ENCODE measurements at places on chromosomes 2 and 18. TPM values are rescaled to one million over a fixed set of nuclear protein-coding genes. Genes with fewer than 3 reads are reported as not detected.
A peak's percentile ranks its signal among the peaks of the same experiment; 100 is the strongest.

Gene HES6
- 8.4 TPM for total RNA-seq

DNA sequence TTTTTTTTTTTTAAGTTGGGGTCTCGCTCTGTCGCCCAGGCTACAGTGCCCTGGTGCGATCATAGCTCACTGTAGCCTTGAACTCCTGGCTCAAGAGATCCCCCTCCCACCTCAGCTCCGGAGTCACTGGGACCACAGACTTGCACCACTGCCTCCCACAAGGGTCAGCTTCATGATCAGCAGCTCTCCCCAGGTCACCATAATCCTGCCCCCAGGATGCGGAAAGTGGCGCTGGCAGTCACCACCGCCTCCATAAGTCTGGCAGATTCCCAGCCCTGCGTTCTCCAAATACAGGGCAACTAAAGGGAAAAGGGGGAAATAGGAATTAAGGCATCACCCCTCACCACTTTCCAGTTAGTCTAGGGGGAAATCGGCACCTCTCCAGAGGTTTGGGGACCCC, 5.2 kb upstream of the ARID5A start:
- DNase-seq: no peak

DNA sequence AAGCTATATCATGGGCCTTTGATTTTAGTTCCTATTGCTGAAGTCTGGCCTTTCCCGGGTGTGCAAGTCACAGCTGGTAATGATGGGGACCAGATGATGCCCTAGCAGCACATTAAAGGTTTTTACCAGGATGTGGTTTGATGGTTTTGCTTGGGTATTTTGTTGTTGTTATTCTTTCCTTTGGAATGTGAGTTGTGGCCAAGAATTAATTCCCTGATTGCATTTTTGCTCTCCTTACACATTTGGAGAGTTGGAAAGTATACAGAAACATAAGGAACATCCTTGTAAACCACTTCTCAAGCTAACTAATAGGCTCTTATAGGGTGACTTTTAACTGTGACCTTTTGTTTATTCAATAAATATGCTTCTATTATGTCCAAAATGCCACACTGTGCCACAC, 154.1 kb upstream of the MMADHC start:
- no peak for DNase-seq

Gene IER3IP1
- total RNA-seq: 9.1 TPM

DNA sequence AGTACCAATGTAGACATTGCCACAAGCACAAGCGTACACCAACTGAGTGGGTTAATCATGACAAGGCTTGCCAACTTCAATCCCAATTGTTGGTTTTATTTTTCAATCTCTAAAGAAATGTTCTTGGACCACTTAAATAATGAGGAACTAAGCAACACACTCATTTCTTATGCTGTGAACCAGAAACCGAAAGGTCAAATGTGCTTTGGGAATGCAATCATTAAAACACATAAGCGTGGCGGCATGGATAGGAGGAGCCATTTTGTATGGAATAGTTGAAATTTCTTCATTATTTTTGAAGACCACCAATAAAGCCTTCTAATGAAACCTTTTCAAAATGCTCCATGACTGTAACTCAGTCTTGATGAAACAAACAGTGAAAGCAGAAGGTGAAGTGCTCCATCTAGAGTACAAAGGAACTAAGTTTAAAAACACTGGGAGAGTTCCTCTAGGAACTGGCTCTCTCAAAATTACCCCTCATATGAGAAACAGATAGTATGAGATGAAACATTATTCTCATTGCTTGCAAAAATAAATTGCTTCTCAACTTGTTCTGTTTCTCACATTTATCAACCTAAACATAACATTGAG, 113.2 kb upstream of the CHST9 start:
- DNase-seq: no peak

DNA sequence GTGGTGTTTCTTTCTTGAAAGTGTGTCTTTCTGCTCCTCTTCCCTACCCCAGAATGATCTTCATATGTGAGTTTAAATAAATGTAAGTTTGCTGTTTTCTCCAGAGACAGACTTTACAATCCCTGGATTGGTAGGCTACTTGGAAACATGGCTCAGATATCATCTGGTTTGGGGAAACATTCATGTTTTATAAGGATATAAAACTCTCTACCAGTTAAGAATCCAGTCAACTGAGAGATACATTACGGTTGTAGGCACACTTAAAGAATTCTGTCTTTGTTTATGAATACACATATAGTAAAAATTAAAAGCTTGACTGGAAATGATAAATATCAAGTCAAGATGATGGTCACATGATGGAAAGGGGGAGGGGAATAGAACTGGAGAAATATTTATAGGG, 739.3 kb downstream of the SLC4A3 start:
- no peak for DNase-seq

DNA sequence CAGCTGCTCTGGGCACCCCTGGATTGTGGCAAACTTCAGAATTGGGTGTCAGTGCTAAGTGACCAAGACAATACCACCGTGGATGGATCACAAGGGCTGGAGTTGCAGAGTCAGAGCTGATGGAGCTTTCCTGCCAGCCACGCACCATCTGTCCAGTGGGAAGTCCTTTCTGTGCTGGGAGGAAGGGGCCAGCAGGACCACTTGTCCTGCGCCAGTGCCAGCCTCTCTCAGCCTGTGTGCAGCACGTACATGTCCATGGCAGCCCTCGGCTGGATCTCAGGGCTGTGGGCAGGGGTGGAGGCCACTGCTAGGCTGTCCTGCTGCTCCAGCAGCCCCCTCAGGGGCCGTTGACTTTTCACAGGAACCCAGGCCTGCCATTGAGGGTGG, 33.3 kb downstream of the RAB31 start:
- DNase-seq: no peak

DNA sequence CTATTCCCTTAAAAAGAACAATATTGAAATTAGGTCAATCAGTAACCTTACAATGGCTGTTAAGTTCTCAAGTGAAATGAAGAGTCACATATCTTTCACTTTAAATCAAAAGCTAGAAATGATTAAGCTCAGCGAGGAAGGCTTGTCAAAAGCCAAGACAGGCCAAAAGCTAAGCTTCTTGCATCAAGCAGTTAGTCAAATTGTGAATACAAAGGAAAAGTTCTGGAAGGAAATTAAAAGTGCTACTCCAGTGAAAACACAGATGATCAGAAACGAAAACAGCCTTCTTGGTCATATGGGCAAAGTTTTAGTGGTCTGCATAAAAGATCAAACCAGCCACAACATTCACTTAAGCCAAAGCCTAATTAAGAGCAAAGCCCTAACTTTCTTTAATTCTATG, 402.6 kb upstream of the ZEB2 start:
- no peak for DNase-seq

GRCh38 chr2:235568431-235568830, 74.6 kb downstream of the AGAP1 start:
- no peak for DNase-seq

Gene ITM2C
- total RNA-seq: 96.4 TPM

DNA sequence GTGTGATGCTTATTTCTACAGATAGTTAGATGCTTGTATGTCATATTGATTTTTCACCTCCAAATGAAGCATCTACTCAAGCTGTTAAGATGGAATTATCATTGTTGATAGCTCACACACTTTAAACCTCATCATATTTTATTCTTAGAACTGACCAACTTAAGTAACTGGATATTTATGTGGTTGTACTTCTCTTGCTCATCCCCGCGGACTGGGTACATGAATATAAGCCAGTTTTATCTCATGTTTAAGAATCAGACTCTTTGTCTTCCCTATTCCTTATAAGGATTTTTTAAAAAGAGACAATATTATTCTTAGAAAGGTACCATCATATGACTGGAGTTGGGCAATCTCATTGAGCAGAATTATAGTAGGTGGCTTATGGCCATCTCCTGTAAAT, 358.7 kb downstream of the DSC3 start:
- no peak for DNase-seq

- DNase-seq: no peak
Measured at GRCh38 chr2:204491528-204491927, 53.7 kb upstream of the PARD3B start.

Gene SCYGR4
- not detected for total RNA-seq

Gene EPB41L3
- total RNA-seq: not detected

DNA sequence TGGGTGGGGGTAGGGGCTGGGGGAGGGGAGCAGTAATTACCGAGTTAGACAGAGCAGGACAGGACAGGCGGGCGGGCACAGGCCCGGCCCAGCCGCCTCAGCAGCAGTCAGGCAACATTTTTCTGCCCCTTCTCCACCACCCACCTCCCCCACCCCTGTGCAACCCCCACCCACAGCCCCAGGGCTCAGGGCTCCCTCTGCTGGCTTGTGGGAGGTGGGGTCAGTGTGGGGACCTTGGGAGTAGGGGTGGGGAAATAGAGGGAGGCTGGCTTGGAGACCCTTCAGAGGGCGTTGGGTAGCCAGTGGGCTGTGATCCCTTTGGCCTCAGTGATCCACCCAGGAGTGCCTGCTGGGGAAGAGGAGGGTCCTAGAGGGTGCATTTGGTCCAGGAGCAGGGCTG, 6.4 kb downstream of the WNT6 start:
- no peak for DNase-seq

DNA sequence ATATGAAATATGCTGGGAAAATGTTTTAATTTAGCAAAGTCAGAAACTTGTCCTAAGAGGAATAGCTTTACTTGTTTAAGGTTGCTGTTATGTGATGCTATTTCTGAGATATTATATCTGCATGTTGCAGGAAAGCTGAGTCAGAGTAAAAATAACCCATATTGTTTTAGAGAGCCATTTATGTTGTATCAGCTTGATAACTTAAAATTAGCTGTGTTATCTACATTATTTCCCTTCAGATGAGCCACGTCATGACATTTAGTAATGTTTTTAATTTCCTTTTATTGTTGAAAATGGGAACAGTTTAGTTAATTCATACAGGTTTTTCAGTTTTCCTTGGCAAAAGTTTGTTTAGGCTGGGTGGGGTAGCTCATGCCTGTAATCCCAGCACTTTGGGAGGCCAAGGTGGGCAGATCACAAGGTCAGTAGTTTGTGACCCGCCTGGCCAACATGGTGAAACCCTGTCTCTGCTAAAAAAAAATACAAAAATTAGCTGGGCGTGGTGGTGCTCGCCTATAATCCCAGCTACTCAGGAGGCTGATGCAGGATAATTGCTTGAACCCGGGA, 55.8 kb downstream of the TTC27 start:
- no peak for DNase-seq

- no peak for DNase-seq
Measured at GRCh38 chr18:77433076-77433475, 183.4 kb downstream of the GALR1 start.

Gene CRYBA2
- total RNA-seq: not detected

Gene FASTKD1
- total RNA-seq: 19.2 TPM

DNA sequence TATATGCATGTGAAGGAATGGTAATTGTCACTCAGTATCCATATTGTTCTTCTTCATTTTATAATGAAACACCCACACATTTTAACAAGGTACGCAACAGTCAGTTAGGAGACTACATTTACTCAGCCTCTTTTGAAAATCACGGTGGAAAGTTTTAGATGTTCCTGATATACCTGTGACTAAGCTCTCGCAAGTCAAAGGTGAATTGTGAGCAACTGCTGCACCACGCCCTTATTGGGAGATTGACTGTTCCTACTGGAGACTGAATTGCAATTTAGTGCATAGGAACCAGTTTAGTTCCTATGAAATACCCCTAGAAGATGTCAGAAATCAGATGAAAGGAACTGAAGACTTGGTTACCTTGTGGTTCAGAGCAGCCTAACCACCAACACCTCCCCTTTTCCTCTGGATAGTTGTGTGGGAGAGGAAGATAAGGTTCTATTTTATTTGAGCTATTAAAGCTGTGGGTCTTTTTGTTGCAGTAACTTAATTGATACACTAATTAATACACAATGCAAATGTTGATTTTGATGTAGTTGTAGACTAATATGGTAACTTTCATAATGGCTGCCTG, 1280.5 kb upstream of the CDH2 start:
- DNase-seq: peak; percentile 1

- DNase-seq: no peak
Measured at GRCh38 chr2:12436935-12437561, 279.7 kb upstream of the TRIB2 start.

Gene MARCHF4
- total RNA-seq: 7.7 TPM

DNA sequence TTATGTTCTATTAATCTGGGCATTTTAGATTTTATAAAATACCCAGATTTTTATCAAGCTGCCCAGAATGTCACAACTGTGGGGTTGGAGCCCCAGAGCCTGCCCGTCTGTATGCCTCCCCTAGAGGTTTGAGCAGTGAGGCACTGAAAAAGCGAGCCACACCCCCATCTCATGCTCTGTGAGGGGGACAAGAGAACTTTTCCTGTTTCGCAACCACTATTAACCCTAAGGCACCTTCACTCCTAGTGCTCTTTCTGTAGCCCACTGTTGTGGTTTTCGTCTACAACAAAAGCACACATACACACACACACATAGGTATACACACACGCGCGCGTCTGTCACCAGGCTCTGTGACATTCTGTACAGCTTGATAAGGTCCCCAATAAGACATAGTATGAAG, 38.0 kb downstream of the DCDC2C start:
- DNase-seq: no peak

DNA sequence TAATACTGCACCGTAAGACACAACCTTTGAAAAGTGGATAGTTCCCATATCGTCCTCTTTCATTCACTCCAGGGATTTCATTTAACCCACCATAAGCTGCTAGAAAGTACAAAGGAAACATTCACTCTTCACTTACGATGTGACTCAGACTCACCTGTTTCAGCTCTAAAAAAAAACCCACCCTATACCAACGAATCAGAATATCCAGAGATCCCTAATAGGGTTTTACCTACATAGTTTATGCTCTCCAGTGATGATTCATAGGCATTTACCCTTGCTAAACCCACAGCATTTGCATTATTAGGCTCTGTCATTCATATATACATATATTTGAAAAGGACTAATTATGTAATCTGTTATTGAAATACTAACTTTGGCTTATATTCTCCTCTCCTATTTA, 60.2 kb downstream of the PRPF40A start:
- no peak for DNase-seq

GRCh38 chr18:48646976-48647375, 108.1 kb downstream of the CTIF start:
- DNase-seq: no peak

Gene SIX3
- total RNA-seq: 1.4 TPM

- no peak for DNase-seq
Measured at GRCh38 chr2:7502336-7502735, 585.1 kb downstream of the RNF144A start.

DNA sequence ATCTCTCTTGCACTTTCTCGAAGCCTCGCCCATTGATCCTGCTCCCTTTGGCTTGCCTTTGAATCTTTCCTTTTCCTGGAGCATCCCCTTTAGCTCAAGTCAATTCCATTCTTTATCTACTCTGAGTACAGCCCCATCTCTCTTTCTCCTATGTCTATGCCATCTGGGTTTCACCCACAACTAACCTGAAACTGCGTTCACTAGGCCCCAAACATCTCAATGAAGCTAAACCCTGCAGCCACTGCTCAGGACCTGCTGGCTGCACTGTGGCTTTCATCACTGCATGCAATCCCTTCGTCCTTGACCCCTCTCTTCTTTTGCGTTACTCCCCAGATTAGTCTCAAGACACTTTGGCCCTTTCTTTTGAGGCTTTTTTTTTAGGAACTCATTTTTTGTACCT, 81.6 kb upstream of the CYRIA start:
- DNase-seq: no peak

Gene RAB6C
- not detected for total RNA-seq

- no peak for DNase-seq
Measured at GRCh38 chr2:55133467-55134315, 83.4 kb upstream of the RTN4 start.

Data from PC-9 (cell line).